Activated T-helper 2 cell treated with anti-CD3 and anti-CD28 coated beads, Interferon-gamma antibody, Interleukin-2, Interleukin-4, amounts not matched to agents 10 μg/mL and 5 μg/mL and 100 μg/mL, durations not matched to agents 14 hours and 24 hours and 36 hours (primary cell): ENCODE measurements at places on chromosomes 12 and 14. TPM values are rescaled to one million over a fixed set of nuclear protein-coding genes. Genes with fewer than 3 reads are reported as not detected.

DNA sequence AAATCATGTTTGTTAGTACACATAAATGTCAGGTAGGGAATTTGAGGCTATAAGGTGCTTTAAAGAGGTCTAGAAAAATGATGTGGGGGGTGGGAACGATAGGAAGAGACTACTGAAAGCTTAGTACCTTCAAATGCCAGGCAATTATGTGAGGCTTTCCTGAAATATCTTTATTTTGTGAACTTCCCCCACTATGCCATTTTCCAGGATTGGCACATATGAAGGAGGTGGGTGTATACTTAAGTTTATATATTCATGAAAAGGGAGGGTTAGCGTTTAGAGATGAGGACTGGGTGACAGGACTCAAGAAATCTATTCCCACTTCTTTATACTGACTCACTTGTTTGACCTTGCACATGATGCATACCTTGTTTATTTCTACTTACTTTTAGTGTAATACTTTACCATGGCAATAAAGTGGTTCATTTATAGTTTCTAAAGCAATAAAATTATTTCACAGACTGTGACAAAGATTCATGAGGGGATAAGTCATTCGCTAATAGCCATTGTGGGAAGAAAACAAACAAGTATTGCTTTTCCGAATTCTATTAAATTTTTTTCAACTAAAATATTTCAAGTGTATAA lies 77.1 kb downstream of the PLEKHA5 start:
- DNase-seq, result no peak

PRH2 gene
- not detected in 2 replicates for total RNA-seq

- DNase-seq, result no peak
Measured at GRCh38 chr12:65662590-65662989, 161.7 kb upstream of the HMGA2 start.

DNA sequence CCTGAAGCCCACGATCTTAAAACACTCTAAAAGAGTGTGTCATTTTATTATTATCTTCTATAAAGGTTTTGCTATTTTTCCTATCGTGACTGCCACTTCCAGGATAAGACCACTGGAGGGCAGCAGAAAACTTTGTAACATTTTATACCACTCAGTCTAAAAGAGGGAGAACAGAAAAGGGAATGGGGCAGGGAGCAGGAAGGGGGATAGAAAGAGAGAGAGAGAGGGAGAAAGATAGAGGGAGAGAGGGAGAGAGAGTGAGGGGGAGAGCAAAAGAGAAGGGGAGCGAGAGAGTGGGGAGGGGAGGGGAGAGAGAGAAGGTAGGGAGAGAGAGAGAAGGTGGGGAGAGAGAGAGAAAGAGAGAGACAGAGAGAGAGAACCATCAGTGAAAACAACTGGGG lies 2.0 kb upstream of the ART4 start:
- DNase-seq, result no peak

USP44 gene
- total RNA-seq, result 4.3 and 5.7 TPM in 2 replicates

DNA sequence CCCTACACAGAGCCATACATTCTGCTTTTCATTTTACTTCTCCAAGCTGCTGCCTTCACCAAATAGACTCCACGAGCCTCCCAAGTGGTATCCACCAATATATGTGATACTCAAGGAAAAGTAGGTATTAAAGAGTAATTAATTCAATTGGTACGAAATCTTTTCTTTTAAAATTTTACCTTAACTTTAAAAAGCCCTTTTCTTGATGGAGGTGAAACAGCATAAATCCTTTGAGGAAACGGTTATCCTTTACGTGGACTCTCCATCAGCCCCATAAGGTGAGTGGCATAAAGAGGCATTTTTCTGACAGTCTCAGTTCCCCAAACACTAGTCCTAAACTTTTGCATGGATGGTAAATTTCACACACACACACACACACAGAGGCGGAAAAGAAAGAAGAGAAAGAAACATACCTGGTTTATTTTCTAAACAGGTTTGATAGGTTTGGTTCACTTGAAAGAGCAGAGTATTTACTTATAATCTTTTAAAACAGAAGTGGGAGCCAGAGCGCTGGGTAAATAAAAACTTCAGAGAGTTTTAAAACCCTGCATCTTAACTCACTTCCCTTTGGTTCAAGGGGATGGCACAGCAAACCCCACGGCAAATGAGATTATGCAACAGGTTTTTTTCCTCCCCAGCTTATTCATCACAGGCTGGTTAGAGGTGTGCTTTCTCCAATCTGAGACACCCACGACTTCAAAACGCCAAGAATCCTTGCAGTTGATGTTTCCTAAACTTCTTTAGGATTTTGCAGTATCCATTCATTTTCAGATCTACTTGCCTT lies 1.9 kb downstream of the DUSP16 start:
- peak; percentile 58 for DNase-seq

DNA sequence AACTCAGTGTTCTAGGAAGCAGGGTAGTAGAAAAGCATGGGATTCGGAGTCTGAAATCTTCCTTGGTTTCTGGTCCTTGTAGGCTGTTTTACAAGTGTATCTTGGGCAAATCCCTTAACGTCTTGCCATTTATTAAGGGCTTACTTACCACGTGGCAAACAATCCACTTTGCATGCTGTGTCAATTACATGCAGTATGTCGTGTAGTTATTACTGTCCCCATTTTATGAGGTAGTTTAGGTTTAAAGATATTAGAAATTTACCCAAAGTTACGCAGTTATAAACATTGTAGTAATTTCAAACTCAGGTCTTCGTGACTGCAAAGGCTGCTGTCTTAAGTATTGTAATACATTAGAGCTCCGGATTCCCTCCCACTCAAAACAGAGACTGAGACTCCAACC lies 1.5 kb upstream of the NOVA1 start:
- DNase-seq, result no peak

DNA sequence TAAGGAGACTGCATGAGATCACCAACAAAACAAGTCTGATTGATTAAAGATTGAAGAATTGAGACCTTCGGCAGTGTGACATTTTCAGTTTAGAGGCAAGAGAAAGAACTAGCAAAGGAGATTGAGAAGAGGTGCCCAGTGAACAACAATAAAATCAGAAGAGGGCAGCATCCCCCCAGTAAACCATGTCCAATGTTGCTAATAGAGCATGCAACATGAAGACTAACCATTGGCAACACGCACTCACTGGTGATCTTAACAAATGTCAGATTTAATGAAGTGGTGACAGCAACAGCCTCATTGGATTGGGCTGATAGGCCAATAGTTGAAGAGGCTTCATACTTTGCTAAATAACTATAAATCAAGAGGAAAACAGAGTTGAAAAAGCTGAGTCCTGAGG lies 20.7 kb upstream of the TAS2R14 start:
- no peak for DNase-seq

DNA sequence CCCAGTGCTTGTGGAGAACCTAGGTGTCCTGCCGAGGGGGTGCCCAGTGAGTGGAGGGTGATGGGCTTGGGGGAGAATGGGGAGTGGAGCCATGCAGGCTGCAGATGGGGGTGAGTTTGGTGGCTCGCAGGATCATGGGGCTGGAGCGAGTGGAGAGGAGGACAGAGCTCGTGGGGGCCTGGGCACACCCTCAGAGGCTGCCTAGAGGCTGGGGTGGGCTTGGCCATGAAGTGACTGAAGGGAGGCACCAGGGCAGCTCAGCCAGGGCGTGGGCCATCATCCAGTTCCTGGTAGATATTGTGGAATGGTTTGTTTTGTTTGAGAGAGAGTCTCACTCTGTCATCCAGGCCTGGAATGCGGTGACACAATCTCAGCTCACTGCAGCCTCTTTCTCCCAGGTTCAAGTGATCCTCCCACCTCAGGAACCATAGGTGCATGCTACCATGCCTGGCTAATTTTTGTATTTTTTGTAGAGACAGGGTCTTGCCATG lies 43.4 kb upstream of the AMN start:
- DNase-seq, result no peak

DNA sequence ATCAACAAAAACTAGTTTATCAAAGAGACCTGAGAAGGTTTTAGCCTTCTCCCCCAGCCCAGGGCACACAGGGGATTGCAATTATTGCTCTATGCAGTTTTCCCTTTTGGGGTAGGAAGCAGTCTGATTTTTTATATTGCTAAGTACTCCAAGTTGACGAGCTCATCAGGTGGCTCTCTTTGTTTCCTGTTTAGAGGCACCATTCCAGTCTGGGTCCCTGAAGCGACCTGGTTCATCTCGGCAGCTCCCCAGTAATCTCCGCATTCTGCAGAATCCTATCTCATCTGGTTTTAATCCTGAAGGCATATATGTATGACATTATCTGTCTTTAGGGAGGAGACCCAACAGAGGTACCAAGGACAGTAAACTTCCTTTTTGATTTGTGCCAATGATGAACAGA lies 56.3 kb downstream of the BHLHE41 start:
- no peak for DNase-seq

- DNase-seq, result no peak
Measured at GRCh38 chr14:71225113-71225512, 317.9 kb downstream of the PCNX1 start.

DNA sequence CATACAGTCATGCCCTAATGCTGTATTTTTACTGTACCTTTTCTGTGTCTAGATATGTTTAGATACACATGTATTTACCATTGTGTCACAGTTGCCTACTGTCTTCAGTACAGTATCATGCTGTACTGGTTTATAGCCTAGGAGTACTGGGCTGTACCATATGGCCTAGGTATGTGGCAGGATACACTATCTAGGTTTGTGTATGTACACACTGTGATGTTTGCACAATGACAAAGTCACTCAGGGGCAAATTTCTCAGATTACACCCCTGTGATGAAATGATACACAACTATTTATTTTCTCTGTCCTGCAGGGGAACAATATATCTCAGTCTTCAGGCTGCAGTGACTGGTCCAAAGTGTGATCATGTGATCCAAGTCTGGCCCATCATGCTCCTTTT lies 1076.1 kb downstream of the VRK1 start:
- DNase-seq, result no peak

CD4 gene
- total RNA-seq, result 354 and 368 TPM in 2 replicates

GRCh38 chr12:127450826-127451225 lies 816.1 kb upstream of the TMEM132C start:
- no peak for DNase-seq

DNA sequence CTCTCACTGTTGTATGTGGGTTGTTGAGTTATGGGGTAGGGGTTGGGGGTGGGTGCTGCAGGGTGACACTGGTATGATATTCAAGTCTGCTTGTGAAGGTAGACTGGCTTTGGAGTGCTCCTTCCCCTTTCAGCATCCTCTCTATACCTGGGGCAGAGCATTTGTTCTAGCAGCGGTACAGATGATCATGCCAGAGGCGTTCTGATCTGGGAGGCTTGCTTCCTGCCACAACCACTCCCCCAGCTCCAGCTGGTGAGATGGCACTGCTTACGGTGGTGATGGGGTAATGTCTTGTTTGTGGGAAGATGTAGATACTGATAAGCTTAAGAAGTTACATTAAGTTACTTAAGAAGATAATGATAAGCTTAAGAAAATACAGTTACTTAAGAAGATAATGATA lies 131.8 kb downstream of the ERC1 start:
- DNase-seq, result no peak

GRCh38 chr12:65666876-65667275 lies 157.4 kb upstream of the HMGA2 start:
- no peak for DNase-seq

NOVA1 gene
- total RNA-seq, result 0.25 TPM in 2 replicates

PKP2 gene
- total RNA-seq, result 0.11 TPM in 1 of 2 replicates, not detected in the other

FOXA1 gene
- total RNA-seq, result 0.11 TPM in 1 of 2 replicates, not detected in the other

DNA sequence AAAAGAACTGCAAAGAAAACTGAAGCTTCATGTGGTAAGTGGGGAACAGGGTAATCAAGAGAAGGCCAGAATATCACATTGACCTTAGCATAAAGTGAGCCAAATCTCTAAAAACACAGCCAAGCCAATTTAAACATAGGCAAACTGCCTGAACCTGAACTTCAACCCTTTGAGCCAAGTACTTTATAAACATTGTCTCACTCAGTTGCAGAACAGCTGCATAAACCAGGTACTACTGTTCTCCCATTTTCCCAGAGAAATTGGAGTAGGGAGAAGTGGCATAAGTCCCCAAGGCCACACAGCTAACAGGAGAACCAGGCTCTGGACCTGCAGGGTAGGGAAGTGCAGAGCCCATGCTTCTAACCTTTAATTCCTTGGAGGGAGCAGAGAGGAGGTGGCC lies 30.4 kb upstream of the FKBP4 start:
- no peak for DNase-seq

- no peak for DNase-seq
Measured at GRCh38 chr14:32986791-32987540, 48.3 kb downstream of the NPAS3 start.

- DNase-seq, result no peak
Measured at GRCh38 chr12:121873216-121873569, 14.5 kb upstream of the HPD start.

GRCh38 chr14:65354715-65355114 lies 57.8 kb upstream of the FUT8 start:
- DNase-seq, result no peak

- no peak for DNase-seq
Measured at GRCh38 chr14:99272632-99272898, 568 bp upstream of the BCL11B start.

GRCh38 chr14:96747006-96747405 lies 50.2 kb upstream of the VRK1 start:
- no peak for DNase-seq

DNA sequence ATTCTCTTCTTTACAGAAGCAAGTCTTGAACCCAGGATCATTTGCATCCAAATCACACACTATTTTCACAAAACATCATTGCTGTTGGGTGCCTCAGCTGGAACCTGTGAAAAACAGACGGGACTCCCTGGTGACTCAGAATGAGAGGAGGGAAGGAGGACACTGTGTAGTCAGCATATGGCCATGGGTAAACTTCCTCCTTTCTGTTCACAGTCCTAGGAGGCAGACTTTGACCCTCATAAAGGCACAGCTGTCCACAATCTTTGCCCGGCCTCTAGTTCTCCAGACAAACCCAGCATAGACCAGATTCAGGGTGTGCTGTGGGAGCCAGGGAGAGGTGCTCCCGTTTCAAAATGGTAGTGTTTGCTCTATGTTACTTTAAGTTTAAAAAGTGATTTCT lies 62.0 kb downstream of the DYRK2 start:
- no peak for DNase-seq

- DNase-seq, result no peak
Measured at GRCh38 chr12:47126246-47126645, 46.5 kb upstream of the AMIGO2 start.

DLK1 gene
- total RNA-seq, result not detected in 2 replicates

DNA sequence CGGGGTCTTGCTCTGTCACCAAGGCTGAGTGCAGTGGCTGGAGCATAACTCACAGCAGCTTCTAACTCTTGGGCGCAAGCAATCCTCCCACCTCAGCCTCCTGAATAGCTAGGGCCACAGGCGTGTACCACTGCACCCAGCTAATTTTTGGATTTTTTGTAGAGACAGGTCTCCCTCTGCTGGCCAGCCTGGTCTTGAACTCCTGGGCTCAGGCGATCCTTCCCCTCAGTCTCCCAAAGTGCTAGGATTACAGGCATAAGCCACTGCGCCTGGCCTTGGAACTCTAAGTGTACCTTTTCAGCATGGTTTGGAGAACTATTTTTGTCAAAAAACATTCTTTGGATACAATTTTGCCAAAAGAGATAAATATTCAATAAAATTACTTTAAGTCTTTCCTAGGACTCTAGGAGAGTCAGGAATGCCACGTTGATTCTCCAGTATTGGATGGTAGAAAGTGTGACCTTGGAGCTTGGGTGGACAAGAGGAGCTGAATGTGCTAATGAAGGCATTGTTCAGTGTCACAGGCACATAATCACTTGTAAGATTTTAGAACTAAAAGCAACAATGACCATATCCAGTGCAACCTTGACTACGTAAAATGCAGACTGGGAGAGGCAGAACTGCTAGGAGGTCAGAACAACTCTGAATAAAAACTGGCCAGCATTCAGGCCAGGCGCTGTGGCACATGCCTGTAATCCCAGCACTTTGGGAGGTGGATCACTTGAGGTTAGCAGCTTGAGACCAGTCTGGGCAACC lies 2.8 kb downstream of the SRSF9 start:
- no peak for DNase-seq

- DNase-seq, result no peak
Measured at GRCh38 chr14:55133416-55133815, 4.4 kb downstream of the LGALS3 start.

NDRG2 gene
- total RNA-seq, result 1.1 and 1.8 TPM in 2 replicates
